ENCODE measurements at places on chromosomes 7 and 10.
A peak's percentile ranks its signal among the peaks of the same experiment; 100 is the strongest.

DNA sequence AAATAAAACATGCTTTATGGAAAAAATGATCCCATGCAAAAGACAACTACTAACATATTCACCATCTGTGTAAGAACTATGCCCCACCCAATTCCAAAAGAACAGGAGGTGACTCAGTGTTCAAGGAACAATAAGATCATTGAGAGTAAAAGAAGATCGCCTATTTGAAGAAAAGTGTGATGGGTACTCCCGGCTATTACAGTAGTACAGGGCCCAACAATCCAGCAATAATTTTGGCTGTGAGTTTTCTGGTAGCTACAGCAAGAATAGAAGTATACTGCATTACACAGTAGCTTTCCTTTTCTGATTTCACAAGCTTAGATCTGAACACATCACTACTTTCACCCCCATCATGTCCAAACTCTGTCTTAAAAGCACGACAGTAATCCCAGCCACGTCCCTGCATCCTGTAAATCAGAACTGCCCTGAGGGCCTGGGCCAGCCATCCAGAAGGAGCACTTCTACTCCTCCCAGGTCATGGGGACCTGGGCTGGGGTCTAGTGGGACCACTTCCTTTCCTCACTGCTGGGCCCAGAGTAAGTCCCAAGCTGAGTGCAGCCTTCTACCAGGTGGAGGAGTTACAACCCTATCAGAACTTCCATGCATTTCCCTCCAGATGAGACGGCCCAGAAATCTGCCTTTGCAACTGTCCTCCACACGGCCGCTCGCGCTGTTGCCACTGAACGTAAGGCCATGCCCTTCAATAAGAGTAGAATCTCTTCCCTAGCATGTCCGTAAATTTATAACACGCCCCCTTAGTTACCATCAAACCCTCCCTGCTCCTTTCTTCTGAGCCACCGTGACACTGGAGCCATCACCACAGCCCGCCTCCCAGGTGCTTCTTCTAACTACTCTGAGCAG is 7.9 kb downstream of the ESYT2 start:
- no peaks in the 10 kb centered on the region for H3K27me3 ChIP-seq
- no peak overlapping the region for H3K27ac ChIP-seq
- DNase-seq, result no peak
- no peaks in the 10 kb centered on the region for H3K36me3 ChIP-seq
- no peak overlapping the region for H3K4me3 ChIP-seq

- peak; percentile 37 for DNase-seq
- H3K36me3 ChIP-seq, result no peaks in the 10 kb centered on the region
- no peak overlapping the region for H3K4me3 ChIP-seq
- no peaks in the 10 kb centered on the region for H3K4me1 ChIP-seq
- no peaks in the 10 kb centered on the region for H3K27me3 ChIP-seq
Measured at GRCh38 chr10:115829521-115830205, 443.3 kb downstream of the GFRA1 start.

GRCh38 chr10:91694170-91694794 is 61.4 kb upstream of the PPP1R3C start:
- no peaks in the 10 kb centered on the region for H3K4me1 ChIP-seq
- no peak overlapping the region for H3K4me3 ChIP-seq
- H3K27me3 ChIP-seq, result no peaks in the 10 kb centered on the region

DNA sequence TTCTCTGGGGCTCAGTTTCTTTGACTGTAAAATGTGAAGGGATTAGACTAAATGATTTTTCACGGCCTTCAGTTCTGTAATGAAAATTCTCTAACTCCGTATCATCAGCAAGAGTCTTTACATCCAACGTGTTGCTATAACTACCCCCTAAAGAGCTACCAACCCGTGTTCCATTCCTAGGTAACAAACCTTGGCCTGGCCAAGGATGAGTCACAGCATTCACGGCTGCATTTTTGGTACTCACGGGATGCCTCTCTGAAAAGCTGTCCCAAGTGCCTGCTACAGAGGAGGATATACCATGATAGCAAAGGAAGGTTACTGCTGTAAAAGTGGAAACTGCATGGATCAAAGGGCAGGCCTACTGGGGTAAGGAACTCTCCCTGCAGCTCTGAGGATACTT is 5.9 kb downstream of the LRRC4 start:
- no peak for DNase-seq
- no peaks in the 10 kb centered on the region for H3K27me3 ChIP-seq
- H3K27ac ChIP-seq, result no peak overlapping the region
- H3K4me1 ChIP-seq, result peaks cover 8% of the 10 kb centered on the region

DNA sequence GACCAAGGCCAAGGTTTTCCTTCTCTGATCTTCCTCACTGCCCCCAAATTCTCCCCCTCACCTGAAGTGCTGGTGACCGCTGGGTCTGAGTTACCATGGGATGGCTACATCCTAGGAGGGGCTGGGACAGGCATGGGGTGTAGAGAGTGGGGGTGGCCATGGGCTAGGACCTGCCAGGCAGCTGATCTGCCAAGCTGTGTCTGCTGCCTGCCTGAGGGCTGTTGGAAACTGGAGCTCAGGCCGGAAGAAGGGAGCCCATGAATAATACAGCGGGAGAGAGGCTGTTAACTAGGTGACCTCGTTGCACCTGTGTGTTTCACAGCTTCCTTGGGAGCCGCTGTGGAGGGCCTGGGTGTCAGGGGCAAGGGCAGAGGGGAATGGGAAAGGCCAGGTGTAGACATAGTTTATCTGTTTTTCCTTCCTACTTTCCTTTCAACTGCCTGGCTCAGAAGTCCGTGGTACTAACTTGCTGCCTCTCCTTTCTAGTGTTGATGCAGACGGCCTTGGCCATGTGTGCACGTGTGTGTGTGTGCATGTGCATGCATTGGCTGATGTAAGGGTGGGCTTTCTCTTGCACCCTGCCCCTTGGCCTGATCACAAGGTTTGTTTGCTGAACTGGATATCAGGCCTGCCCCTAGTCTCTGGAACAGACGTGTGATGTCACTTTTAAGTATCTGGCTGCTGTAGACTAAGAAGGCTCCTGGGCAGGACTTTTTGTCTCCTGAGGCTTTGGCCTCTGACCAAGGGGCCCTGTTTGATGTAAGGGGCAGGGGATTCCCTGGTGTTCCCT is 11.9 kb downstream of the CDH23 start:
- H3K27me3 ChIP-seq, result no peaks in the 10 kb centered on the region
- peak; percentile 13 for DNase-seq
- H3K27ac ChIP-seq, result no peak overlapping the region

Measured in kidney (tissue), 22 donors.